ENCODE measurements at places on chromosomes 2 and 18.

DNA sequence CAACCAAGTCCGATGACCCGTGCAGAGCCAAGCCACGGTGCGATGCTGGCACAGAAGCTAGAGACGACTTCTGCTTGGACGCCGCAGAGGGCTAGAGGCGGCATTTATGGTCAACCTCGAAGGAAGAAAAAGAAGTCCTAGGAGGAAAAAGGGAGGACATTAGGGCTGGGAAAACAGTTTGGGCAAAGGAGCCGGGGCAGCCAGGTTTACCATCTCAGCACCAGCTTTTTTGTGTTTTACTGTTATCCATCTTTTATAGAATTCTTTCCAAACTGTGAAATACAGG, 643 bp upstream of the DTNB start:
- no peak for DNase-seq

- no peak for DNase-seq
These were observed 83.8 kb downstream of the STRN start for GRCh38 chr2:36882532-36882931.

- no peak for DNase-seq
These were observed 65.0 kb downstream of the NYAP2 start for GRCh38 chr2:225464346-225465025.

- no peak for DNase-seq
These were observed 100.2 kb upstream of the MYCN start for GRCh38 chr2:15840148-15840547.

DNA sequence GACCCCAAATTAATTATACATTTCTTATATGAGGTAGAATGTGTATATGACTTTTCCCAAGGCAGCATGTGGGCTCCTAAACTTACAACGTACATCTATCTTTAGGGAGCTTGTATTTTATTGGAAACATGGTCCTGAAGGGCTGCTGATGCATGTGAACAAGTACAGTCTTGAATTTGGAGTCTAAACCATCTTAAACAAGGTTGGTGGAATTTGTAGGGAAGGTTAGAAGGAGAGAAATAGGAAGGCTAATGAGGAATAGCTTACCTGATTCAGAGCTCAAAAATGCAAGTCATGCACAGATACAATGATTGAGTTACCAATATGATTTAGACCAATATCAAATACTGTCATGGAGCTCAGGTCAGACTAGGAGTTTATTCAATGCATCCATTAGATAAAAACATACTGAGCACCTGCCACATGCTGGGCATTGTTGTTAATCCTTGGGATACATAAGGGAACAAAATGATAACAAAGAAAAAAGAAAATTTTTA, 458.6 kb upstream of the ETAA1 start:
- no peak for DNase-seq
